ENCODE measurements at places on chromosomes 7 and 10. TPM values are rescaled to one million over a fixed set of nuclear protein-coding genes. Genes with fewer than 3 reads are reported as not detected.

GRCh38 chr7:150435390-150436073, 14.9 kb upstream of the GIMAP8 start:
- no peak for DNase-seq

DNA sequence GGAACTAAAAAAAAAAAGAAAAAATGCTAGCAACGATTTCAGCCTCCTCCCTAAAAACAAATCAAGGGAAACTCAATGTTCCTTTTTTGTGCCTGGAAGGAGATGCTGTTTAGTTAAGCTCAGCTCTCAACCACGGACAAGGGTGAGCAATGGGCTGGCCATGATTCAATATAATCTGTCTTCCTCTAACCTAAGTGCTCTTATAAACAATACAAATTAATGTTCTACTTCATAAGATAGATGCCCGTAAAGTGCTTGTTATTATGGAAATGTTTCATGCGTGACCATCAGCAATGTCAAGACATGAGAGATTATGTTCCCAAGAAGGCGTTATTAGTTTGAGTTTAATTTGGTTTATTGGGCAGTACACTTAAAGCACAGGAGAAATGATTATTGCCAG, 320.3 kb downstream of the SFMBT2 start:
- DNase-seq: no peak

DNA sequence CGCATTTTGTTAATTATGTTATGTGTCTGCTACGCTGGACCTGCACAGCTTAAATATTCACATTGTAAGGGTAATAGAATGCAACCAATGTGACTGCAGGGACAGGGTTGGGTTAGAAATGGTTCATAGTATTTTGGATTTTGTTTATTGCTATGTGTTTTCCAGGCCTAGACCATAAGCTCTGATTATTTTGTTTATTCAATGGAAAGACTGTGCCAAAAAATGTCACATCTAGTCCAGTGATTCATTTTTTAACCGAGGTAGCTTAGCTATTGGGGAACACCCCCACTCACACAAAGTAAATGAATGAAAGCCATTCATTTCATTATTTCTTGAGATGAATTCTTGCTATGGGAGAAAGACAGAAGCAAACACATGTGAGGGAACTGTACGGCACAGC, 516.5 kb upstream of the ANKRD30A start:
- no peak for DNase-seq

- DNase-seq: no peak
These were observed 29.2 kb upstream of the CFAP46 start for GRCh38 chr10:132971448-132972148.

- no peak for DNase-seq
These were observed 56.0 kb downstream of the SORBS1 start for GRCh38 chr10:95505084-95505610.

- DNase-seq: no peak
These were observed 223.5 kb upstream of the PHYHIPL start for GRCh38 chr10:58952747-58953466.

GRCh38 chr10:73886085-73886529, 11.8 kb upstream of the CAMK2G start:
- no peak for DNase-seq

DNA sequence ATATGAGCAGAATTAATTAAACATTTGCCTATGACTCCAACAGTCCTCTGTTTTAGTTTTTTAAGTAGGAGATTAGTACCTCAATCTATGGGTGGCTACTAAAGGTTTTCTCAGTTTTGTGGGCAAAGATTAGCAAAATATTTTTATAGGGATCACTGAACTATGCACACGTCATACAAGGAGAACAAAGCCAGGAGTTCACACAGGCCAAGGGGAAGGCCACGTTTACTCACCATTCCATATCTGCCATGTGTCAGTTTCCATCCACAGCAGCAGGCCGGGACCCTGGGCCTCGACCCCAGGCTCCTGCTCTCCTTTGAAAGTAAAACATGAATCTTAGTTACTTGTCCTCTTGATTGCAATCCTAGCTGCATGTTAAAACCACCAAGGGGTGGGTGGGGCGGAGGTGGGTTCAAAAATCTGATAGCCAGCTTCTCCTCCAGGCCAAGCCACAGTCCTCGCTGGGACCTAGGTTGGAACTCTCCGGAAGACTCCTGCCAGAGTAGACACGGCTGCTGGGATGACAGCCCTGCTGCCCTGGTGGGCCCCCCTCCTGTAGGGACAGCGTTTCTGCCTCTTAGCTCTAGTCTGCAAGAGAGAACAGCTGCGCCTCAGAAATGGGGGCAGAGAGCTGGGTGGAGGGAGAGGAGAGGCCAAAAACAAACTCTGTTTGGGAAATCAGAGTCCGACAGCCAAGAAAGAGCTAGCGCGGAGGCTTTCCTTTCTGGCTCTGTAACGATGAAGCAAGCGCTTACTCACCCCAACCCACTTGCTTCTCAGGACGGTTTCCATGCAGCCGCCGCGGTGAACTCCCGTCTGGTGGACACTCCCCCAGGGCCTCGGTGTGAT, 35.6 kb downstream of the PITRM1 start:
- DNase-seq: no peak

GRCh38 chr7:44959433-44959951, 19.3 kb downstream of the MYO1G start:
- DNase-seq: no peak

- no peak for DNase-seq
These were observed 154.8 kb downstream of the RAPGEF5 start for GRCh38 chr7:22202141-22202540.

DNA sequence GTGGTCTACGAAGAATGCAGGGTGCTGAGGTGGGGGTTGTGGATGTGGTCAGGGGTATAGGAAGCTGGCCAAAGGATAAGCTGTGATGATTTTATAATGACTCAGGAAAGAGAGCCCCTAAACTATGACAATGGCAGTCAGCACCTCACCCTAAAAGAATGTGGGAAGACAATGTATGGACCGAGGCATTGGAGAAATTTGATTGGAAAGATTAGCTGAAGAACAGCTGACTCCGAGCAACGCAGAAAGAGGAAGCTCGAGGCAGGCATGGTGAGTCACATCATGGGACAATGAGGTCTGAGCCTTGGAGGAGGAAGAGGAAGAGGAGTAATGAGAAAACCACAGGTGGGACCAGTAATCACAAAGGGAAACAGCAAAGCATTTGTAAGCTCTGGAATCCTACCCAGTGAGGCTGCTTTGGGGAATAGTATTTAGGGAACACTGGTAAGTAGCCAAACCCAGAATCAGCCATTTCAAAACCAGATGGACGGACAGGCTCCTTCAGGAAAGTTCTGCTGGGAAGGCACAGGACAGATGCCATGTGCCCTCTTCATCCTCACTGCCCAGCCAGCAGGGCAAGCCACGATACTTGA, 295.4 kb downstream of the PRPF18 start:
- DNase-seq: peak; percentile 71

- DNase-seq: no peak
These were observed 1.0 kb downstream of the POLM start for GRCh38 chr7:44081266-44081748.

- DNase-seq: no peak
These were observed 117.8 kb downstream of the GPR37 start for GRCh38 chr7:124647630-124648306.

DNA sequence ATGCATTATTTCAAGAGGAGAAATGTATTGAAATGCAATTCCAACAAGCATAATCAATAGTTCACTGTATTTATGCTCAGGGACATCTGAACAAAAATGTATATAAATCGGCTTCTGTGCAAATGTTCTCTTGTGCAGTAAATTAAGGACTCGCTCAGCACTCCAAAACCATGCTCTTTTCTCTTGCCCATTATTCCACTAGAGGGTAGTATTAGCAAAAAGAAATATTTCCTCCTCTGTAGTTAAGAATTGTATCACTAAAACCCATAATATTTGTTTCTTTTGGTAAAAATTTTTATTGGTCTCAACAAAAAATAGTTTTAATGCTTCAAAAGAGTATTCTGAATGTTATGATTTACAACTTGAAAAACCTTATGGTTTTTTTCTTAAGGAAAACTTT, 803.1 kb downstream of the PCDH15 start:
- DNase-seq: no peak

DNA sequence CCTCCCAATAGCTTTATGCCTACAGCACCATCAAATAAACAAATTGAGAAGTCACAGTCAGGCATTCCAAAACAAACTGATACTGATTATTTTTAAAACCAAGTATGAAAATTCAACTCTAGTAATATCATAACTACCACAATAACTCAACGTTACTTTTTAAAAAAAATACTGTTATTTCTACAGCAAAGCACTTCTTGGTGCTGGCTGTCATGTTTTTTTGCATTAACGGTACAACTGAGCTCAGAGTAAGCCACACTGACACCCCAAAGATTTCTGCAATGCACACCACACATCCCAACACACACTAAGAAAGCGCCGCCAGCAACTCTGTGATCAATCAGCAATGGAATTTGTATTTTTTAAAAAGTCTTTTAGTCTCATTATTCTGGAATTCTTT, 113.6 kb downstream of the RNF32 start:
- DNase-seq: no peak

GRCh38 chr7:98185101-98185500, 26.1 kb upstream of the BHLHA15 start:
- DNase-seq: no peak

DNA sequence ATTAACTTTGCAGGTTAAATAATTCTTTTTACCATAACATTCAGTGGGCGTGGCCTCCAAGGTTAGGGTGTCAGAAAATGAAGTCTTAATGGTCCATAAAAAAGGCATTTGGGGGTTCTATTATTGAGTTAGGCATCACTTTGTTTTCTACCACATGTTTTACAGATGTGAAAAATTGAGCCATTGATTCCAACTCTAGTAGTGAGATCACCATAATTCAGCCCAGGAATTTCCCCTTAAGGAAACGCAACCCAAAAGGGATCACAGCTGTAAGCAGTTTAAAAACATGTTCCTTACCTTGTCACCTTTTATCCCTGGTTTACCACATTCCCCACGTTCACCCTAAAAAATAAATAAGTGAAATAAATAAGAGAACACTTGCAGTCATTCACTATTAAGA, 24.9 kb downstream of the COL28A1 start:
- DNase-seq: no peak

GRCh38 chr7:2631946-2632732, at the start of gene TTYH3:
TTYH3 (plus strand) TSS chr7:2631986; CDS start chr7:2632156, 170 bp downstream.
- DNase-seq: no peak

Gene SH2D4B
- polyA plus RNA-seq: not detected

Gene ITPRID1
- polyA plus RNA-seq: not detected

Gene NKX1-2
- polyA plus RNA-seq: not detected

Gene LDB3
- polyA plus RNA-seq: 0.55 TPM

Gene PDE6C
- polyA plus RNA-seq: not detected

Gene PAOX
- polyA plus RNA-seq: 3.5 TPM

Gene FXYD4
- not detected for polyA plus RNA-seq

Gene EBLN1
- polyA plus RNA-seq: not detected

Gene HTR7
- polyA plus RNA-seq: 0.17 TPM

Gene EN2
- not detected for polyA plus RNA-seq

Measured in BJ (cell line).